ENCODE measurements at places on chromosomes 1 and 21.

- no peak for DNase-seq
These were observed 235.4 kb downstream of the PTPRU start for GRCh38 chr1:29471487-29472313.

DNA sequence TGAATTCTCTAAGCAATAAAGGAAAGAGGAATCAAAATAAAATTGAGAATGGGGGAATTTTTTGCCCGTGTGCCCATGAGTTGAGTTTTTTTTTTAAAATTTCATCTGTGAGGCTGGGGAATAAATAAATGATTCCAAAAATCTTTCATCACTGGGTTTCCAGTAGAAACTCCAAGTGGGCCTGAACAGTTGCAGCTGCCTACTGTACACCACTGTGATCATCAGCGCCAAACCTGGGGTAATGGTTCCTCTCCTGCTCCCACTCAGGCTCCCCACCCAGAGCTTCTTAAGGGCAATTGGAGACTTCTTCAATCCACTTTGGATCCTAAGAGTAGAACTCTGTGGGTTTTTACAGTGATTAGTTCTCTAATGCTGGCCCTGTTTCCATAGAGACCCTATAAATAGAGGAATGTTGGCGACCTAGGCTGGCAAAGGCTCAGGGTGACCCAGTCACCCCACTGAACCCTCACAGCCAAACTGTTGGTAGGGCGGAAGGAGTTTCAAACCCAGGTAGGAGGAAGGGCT lies 9.3 kb downstream of the TMCC2 start:
- DNase-seq: no peak

DNA sequence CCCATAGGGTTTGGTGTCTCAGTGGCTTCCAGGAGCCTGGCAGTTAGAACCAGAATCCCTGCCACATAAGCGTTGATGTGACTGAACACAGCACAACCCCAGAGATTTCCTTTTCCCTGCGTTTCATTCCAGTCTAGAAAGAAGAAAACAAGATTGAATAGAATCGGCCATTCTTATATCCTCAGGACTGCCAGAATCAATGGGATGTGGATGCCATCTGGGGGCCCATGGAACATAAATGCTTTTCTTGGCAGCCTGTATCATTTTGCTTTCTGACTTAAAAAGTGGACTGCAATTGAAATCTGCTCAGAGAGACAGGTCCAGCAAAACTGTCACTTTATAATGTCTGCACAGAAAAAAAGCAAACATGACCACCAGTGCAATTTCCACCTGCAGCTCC lies 80.3 kb downstream of the DISC1 start:
- no peak for DNase-seq

DNA sequence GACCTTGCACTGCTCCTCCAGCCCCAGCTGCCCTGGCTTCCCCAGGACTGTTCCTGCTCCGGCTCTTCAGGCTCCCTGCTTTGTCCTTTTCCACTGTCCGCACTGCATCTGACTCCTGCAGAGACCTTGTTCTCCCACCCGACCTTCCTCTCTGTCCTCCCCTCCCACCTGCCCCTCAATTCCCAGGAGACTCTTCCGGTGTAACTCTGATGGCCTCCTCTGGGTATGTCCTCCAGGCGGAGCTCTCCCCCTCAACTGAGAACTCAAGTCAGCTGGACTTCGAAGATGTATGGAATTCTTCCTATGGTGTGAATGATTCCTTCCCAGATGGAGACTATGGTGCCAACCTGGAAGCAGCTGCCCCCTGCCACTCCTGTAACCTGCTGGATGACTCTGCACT lies 550 bp downstream of the ACKR1 start:
- DNase-seq: no peak

DNA sequence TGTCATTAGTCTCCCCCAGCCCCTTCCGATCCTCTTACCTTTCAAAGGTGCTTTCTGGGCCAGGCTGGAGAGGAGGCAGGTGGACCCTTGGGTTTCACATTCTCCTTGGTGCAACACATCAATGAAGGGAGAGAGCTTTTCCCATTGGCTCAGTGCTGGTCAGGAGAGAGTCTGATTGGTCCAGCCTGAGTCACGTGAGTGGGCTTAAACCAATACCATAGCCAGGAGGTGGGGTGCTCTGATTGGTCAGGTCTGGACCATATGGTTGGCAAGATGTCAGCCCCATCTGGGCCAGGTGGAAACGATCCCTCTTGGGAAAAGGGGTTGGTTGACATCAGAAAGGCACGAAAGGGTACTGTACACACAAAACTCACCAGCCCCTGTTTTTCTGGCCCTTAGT lies 44.8 kb upstream of the ABCG1 start:
- no peak for DNase-seq

- no peak for DNase-seq
These were observed 67.1 kb upstream of the PPP2R5A start for GRCh38 chr1:212218065-212218464.

- DNase-seq: peak; percentile 81
These were observed 80.4 kb upstream of the AK4 start for GRCh38 chr1:65067491-65068201.

DNA sequence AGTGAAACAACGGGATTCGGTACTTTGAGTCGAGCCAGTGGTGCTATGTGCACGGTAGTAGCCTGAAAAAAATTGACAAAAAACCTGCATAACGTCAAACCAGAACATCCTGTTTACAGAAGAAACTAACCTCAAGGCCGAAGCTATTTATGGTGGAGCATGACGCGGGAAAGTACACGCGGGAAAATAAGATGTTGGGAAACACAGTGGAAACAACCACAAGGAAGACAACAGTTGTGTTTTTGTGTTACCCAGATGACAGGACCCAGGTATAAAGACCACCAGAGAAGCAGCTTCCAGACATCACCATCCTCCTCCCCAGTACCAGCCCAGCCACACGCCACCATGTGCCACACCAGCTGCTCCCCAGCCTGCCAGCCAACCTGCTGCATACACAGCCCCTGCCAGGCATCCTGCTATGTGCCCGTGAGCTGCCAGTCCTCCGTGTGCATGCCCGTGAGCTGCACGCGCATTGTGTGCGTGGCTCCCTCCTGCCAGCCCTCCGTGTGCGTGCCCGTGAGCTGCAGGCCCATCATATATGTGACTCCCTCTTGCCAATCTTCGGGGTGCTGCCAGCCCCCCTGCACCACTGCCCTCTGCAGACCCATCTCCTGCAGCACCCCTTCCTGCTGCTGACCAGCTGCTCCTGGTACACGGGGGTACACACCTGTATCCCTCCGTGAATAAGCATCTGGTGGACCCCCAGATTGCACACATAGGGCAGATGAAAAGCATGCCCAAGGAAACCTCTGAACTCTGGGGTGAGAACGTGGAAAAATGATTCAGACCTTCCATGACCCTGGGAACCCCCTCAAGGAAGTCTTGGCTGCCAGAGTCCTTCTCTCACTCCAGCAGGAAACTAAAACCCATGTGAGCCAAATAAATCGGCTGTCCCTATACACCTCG lies at the start of gene KRTAP12-3:
KRTAP12-3 (plus strand) TSS at position 298 of the 906 bp plus-strand sequence; CDS start at position 346, 48 bp downstream.
- no peak for DNase-seq

DNA sequence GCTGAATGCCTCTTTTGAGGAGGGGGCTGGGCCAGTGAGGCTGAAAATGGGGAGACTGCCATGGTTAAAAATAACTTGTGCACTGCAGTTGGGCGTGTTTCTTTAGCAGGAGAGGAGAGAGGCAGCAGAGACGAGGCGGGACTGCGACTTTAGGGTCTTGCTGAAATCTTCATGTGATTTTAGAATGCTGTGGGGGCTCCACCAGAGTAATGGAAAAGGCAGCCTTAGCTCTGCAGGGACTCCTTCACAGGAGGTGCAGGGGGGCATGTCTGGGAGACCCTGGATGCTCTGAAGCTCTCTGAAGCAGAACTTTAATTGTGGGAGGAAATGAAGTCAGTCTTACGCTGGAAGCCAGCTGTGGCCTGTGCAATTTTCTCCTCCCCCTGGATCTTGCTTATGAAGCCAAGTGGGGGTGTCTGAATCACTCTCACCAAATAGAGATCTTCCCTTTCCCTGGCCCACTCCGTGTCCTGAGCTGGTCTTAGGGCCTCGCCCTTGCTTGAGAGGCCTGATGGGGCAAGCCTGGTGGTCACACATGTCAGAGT lies 60.8 kb downstream of the NDUFS5 start:
- no peak for DNase-seq

Data from occipital lobe (tissue), 3 donors.